ENCODE measurements at places on chromosomes 5 and 9.

GRCh38 chr5:172716796-172717313 is 54.1 kb downstream of the DUSP1 start:
- DNase-seq = peak; percentile 63

DNA sequence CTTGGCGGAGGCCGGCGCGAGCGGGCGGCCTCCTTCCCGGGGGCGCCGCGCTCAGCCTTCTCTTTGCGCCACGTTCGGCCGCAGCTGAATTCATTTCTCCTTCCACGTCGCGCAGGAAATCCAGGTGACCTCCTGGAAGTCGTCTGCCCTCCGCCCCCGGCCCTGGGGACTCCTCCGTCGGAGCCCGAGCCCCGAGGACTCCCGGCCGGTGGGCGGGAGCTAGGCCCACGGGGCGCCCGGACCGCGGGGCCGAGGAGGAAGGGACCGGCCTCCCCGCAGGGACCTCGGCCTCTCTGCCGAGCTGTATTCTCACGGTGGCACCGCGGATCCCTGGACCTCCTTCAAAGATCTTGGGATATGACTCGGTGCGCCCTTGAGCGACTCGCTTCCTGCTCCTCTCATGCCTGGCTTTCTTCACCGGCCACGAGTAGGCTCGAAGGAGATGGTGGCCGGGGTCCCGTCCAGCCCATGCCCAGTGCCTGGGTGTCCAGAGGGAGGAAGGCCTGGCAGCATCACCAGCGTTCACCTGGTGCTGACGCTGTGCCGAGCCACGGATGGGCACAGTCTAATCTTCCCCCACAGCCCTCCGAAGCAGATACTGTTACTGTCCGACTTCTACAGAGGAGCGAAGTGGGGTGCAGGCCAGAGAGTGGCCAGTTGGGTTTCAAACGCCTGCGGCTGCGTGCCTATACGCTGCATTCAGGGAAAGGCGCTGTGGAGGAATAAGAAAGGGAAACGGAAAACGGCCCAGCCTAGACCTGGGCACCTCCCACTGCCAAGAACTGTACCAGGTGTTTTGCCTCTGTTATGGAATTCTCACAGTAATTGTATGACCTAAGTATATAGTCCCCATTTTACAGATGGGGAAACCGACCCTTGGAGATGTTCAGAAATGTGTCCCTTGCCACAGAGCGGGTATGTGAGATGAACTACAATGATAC is 47.3 kb downstream of the PAX5 start:
- no peak for DNase-seq

- DNase-seq = no peak
Observed at GRCh38 chr9:5857928-5858327, 25.0 kb upstream of the ERMP1 start.

DNA sequence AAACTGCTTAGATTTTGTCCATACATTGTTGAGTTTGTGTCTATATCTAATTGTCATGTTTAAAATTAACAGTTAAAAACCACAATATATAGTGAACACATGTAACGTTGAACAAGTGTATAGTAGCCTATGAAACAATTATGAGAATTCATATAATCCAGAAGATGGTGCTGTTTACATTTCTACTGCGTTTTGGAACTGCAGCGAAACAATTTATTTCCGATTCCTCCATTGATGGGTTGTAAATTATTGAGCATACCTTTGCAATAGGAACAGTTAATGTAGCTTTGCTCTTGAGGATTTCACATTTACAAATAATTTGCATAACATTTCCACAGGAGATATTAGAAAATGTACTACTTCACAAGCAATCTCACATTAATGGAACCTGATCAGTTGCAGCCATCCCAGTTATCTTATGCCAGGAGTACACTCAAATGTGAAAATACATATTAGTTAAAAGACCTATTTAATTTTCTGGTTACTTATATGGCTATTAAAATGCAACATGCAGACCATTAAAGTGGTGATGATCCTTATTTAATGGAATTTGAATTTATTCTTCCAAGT is 411.8 kb downstream of the CDH10 start:
- no peak for DNase-seq

- DNase-seq = no peak
Observed at GRCh38 chr5:150309886-150310239, 7.2 kb upstream of the ARSI start.

DNA sequence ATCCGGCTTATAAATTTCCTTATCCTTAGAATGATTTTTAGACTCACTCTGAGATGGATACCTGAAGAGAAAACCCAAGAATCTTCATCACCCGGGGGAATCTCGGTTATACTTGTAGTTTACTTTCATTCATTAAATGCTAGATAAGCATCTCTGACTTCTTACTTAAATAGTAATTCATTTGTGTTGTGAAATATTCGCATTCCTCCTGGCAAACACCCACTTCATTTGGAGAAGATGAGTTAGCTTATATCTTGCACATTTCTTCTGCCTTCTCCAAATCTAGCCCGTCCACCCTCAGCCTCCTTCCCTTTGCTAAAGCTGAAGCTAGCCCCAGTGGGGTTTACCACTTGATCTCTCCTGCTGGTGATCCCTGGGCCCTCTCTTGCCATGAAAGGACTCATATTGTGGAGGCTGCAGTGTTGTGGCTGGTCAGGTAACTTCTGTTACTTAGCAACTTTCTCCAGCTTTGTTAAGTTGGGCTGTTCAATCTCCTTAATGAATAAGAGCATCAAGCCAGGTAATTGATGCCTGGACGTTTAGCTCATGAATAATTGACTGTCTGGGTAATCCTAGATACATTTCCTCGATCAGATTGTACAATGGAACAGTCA is 11.3 kb upstream of the POU4F3 start:
- no peak for DNase-seq

- peak; percentile 16 for DNase-seq
Observed at GRCh38 chr5:32443541-32444430, 754 bp downstream of the ZFR start.

DNA sequence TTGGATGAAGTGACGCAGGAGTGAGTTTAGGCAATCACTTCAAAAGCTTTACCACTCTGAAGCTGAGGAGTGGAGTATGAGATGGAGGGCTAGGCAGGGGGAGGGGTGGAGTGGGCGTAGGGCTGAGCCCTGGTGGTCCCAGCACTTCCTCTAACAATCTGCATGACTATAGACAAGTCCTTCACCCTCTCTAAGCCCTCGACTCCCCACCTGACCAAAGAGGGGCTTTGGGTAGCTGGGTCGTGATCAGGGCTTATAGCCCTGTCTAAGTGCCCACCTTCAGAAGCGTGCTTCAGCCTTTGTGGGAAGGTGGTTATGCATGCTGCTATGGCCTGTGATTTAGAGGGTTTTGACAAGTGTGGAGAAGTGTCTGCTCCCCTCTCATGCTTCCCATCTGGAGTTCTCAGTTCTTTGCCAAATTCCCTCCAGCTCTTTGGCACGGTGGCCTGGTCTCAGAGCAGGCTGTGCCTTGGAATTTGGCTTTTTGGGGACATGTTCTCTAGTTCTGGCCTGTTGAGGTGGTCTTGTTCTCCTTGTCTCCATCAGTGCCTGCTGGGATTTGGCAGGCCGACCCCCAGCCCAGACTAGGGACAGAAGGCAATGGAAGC is 53.0 kb downstream of the ACTBL2 start:
- peak; percentile 53 for DNase-seq

GRCh38 chr9:73667749-73668148 is 516.1 kb downstream of the ANXA1 start:
- DNase-seq = no peak

- DNase-seq = peak; percentile 54
Observed at GRCh38 chr5:172187118-172188032, 649 bp downstream of the STK10 start.

- no peak for DNase-seq
Observed at GRCh38 chr5:121706686-121707085, 145.0 kb upstream of the FTMT start.

DNA sequence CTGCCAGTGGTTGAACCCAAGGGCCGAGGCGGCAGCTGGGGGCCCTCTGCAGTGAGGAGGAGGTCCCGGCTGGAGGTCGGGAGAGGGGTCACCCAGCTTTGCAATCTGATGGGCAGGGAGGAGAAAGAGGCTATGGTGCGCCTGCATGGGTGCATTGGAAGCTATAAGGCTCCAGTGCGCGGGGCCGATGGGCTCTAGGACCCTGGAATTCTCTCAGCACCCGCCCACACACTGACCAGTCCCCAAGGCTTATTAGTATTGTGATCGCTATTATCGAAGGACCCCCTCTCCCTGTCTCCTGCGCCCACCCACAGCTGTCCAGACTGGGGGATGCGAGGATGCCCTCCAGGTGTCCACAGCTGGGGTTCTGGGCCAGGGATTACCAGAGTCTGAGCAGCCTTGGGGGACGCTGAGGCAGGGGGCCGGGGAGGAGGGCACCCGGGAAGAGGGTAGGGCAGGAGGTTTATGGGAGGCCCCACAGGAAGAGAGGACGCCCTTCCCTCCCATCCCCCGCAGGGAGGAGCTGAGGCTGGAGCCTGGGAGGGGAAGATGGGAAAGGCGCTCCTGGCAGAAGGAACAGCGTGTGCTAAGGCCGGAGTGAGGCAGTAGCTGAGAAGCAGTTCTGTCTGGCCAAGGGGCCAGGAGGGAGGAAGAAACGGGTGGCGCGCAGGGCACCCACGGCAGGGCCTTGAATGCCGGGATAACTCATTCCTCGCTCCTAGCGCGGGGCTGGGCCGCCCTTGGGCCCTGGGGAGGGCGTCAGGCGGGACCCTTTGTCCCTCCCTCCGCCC is 24.2 kb downstream of the C9orf50 start:
- no peak for DNase-seq

GRCh38 chr9:76018761-76019160 is 128.3 kb downstream of the PCSK5 start:
- DNase-seq = no peak

DNA sequence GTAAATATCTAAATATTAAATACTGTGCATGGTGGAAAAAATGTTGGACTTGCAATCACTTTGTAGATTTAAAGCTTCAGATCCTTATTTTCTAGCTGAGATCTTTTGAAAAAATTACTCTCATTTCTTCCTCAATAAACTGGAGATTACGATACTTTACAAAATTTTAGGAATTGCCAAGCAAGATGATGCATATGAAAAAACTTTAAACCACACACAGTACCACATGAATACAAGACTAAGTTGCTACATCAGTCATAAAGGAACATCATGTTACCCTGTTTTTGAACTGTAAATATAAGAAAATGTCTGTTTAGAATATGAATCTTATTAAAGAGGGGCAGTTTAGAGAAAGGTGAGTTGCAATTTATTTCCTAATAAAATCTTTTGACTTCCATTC is 703.6 kb upstream of the NUDT12 start:
- no peak for DNase-seq

- DNase-seq = no peak
Observed at GRCh38 chr5:140273401-140273877, 29.5 kb downstream of the PFDN1 start.

- no peak for DNase-seq
Observed at GRCh38 chr5:3343211-3343610, 252.4 kb upstream of the IRX1 start.

Measured in GM04504 (cell line).